Esophagus squamous epithelium (tissue), 5 donors: ENCODE measurements at places on chromosomes 11 and 22.

DNA sequence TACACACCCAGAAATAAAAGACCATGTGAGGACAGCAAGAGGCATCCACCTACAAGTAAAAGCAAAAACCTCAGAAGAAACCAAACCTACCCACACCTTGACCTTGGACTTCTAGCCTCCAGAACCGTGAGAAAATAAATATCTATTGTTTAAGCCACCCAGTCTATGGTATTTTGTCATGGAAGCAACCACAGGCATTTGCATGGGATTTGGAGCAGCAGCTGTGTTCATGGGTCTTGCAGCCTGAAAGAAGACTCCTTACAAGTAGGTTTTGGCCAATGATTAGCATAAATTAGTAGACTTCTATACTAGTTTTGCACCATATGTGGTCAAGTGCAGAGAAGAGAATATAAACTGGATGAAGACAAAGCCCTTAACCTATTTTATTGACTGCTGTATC lies 27.9 kb downstream of the FSHB start:
- no peak for DNase-seq

DNA sequence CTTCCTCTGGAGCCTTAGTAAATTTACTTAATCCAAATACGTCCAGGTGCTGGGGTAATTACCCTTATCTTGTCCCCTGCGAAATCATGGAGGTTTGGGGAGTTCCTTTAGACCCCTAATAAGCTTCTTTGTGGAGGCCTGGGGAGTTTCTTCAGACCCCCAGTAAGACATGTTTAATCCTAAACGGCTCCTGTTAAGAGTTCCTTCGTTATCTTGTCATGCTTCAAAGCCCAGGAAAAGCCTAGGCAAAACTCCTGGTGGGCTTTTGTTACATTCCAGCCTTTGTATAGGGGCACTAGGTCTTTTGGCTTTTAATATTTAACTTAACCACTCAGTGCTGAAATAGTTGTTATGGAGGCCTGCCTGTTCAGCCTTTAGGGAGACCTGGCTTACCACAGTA lies 18.1 kb upstream of the PAMR1 start:
- no peak for DNase-seq

GRCh38 chr11:132671851-132672370 lies 860.4 kb downstream of the OPCML start:
- no peak for DNase-seq

GRCh38 chr11:22193348-22194051 lies 615 bp downstream of the ANO5 start:
- no peak for DNase-seq

DNA sequence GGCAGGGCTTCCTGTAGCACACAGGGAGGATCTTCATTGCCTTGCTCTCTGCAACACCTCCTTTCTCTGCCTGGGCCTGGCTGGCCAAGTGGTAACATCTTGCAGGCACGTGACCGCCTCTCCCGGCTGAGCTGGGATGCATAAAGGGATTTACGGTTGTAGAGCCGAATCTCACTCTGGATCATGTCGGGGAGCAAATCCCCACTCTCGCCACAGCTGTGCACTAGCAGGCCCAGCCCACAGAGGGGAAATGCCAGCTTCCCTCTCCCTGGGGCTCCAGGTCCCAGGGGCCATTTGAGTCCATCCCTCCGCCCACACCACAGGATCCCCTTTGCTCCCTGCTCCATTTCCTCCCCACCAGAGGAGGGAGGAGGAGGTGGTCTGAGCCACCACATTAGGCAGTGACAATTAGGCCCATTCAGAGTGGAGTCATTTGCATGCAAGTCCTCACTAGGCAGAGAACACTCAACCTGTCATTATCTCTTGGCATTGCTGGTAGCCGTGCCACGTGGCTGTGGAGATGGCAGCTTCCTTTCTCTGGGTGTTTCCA lies 196.7 kb downstream of the DSCAML1 start:
- DNase-seq, result no peak

GRCh38 chr22:29758959-29759358 lies 7.8 kb downstream of the ZMAT5 start:
- no peak for DNase-seq

DNA sequence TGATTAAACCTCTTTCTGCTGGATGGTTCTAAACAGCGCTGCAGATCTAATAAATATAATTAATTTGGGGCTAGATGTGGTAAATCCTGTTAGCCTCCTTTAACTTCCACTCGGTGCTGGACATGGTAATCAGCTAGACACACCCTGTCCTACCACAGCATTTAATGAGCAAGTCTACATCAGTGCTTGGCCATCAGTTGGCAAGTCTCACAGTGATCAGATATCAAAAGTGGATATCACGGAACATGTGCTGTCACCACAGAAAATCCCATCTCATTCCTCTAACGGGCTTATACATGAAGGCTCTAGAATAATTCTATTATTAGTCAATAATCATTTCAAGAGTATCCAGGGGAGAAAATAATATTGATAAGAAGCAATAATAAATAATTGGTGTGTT lies 5.6 kb upstream of the USP28 start:
- no peak for DNase-seq
